ENCODE measurements at places on chromosomes 16 and 17.

GRCh38 chr17:17079761-17080160, 37.5 kb downstream of the MPRIP start:
- DNase-seq: no peak

GRCh38 chr16:88866151-88866920, at the start of gene PABPN1L:
Gene PABPN1L (minus strand): TSS chr16:88866660. CDS start chr16:88866606, 54 bp downstream.
- no peak for DNase-seq

- DNase-seq: no peak
Measured at GRCh38 chr17:56812901-56813388, 20.8 kb downstream of the C17orf67 start.

DNA sequence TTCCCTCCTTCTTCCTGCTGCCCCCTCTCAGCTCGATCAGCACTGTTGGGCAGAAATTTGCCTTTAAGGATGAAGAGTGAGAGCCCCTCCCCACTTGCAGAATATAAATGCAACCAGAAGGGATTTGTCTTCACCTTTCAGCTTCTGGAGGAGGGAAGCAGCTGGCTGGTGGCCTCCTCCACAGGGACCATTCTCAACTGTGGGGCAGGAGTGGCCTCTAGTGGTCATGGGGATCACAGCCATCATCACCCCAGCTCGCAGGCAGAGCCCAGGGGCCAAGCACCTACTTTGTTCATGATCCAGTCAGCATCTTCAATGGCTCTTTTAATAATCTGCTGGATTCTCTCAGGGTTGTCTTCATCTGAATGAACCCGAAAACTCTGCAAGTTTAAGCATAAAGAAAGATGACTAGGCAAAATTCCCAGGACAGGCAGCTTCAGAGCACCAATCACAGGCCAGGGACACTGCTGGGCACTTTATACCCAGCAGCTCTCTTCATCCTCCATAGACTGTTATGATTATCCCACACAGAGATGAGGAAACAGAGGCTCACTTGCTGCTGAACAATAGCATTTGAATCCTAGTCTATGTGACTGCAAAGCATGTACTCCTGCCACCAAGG, 13.1 kb downstream of the LYRM9 start:
- peak; percentile 43 for DNase-seq

DNA sequence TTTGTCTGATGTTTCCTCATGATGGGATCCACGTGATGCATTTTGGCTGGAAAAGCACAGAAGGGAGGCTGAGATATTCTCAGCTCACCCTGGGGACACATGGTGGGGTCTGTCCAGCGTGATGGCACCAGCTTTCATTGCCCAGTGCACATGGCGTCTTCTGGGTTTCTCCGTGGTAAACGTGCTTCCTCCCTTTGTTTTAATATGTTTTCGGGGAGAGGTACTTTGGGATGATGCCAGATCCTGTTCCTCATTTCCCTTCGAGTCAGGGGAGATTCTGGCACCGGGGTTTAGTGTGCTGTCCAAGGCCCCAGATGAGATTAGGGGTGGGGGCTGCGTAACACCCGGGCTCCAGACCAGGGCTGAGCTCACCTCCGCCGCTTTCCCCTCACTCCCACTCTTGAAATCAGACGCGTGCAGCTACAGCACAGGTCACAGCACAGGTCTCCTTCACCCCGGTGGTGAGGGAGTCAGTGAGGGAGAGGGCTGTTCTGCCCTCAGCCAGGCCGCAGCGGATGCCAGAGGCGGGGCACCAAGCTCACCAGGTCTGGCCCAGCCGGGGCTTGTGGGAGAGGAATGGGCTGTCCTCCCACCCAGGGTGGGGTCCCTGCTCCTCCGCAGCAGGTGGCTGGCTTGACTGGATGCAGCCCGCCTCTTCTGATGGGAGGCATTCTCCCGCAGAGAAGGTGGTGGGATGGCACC, 33.9 kb downstream of the COX4I1 start:
- DNase-seq: no peak
